Germinal center (tissue), 1 donor: ENCODE measurements at places on chromosomes 11 and 22.

DNA sequence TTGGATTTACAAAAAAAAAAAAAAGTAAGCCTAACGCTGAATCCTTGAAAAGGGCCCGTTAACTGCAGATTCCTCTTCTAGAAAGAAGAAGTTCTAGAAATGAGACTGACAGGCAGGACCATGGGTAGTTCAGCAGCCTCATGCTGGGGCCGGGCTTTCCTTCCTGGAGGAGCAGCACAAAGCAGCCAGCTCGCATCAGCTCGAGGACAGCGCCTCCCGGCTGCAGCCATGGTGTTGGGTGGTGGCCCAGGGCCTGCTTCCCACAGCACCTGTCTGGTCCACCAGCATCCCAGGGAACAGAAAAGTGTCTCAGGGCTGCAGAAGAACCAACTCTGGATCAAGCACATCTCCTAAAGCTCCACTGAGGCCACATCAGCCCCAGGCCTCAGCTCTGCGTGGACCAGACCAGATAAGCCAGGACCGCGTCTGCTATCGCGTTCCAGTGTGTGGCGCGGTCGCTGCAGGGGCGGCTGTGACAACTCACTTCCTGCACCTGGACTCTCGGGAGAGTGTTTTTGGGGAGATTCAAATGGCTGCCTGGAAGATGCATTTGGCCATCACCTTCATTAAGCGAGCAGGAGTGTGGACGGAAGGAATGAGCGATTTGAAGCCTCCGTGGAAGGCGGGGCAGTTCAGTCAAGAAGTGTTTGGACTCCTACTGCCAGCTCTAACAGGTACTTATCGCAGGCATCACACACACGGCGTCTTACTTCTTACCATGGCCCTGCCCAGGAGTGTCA lies 53.5 kb downstream of the MYH9 start:
- DNase-seq = no peak

DNA sequence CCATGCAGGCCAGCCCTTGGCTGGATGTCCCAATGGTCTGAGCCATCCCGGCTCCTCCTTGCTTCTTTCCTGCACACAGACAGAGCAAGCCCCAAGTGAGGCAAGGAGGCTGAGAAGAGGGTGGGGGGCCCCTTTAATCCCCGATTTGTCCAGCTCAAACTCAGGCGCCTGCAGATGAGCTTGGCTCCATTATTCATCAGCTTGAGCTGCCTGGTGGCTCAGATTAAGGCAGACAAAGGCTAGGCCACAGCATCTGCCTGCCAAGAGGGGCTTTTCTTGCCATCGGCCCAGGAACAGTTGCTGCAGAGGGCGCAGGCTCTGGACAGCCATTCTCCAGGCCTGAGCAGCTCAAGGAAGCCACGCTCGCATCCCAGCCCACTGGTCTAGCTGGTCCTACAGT lies 35.4 kb downstream of the LMO1 start:
- no peak for DNase-seq

- DNase-seq = no peak
Observed at GRCh38 chr11:105229257-105229656, 89.7 kb upstream of the CARD18 start.

- no peak for DNase-seq
Observed at GRCh38 chr11:22797047-22797446, 32.6 kb downstream of the SVIP start.

- no peak for DNase-seq
Observed at GRCh38 chr22:37188901-37189466, 937 bp upstream of the C1QTNF6 start.

DNA sequence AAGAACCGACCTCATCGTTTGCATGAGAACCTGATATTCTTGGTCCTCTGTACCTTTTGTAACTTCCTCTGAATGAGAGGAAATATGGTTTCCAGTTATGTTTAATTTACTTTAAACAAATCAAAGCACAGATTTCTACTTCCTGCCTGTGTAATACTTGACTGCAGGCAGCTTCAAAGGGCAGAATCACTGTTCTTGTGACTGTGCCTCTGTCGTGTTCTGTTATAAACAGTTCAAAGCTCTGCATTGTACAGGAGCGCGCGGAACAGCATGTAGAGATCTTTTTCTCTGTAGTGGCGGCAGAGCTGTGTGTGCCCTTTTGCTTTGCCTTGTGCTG lies 73.2 kb upstream of the CLDN5 start:
- DNase-seq = peak; percentile 80
